ENCODE measurements at places on chromosomes 5 and 9.

GRCh38 chr5:71529682-71530081, 57.5 kb upstream of the MCCC2 start:
- no peak for DNase-seq

- DNase-seq, result no peak
These were observed 162.1 kb downstream of the FSTL4 start for GRCh38 chr5:133450286-133450685.

DNA sequence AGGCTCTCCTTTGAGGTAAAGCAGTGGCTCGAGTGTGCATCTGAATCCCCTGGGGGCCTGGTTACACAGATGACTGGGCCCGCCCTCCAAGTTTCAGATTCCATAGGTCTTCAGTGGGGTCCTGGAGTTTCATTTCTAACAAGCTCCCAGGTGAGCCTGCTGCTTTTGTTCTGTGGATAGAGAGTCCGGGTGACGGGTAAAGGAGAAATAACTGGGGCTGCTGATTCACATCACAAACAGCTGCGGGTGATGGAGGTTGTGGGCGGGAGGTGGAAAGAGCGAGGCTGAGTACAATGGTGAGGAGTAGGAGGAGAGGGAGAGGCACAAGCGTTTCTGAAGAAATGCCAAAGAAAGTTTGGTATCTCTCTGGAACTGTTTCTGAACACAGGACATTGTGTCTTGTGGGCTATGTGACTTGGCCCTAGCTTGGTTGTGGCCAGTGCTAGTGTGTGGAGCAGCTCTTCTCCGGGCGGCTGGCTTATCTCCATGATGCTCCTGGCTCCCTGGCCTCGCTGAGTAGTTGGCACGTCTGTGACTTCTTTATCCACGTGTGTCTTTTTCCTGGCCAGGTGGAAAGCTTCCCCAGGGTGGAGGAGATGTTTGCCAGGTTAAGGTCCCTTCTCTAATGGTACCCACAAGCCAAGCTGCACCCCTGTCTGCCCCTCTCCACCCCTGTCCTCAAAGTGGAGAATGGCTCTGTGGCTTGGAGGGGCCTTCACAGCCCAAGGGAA, 61.7 kb downstream of the HSPA4 start:
- no peak for DNase-seq

DNA sequence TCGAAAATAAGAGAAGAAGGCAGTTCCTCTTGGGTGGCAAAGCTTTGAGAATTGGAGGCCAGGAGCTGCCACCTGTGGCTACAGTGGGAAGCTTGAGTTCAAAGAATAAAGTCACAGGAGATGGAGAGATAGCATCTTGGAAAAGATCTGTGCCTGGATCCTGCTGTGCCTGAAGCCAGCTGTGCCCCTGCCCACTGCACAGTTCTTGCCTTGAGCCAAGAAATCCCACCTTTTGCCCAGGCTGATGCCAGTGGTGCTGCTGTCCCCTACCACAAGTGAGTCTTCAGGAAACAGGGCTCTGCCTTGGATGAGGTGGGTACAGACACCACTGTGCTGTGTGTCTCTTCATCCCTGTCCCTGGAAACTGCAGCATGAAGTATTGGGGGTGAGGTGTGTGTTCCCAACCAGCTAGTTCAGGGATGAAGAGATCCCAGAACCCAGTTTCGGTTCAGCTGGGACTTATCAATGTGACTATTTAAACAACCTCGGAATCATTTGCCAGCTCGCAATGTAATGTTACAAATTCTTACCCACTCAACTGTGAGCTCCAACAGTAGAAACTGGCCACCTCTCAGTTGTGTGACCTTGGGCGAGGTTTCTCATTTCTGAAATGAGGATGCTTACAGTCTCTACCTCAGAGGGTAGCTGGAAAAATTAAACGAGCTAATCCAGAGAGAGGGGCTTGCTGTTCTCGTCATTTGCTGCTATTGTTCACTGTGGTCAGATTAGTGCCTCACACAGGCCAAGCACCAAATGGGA, 5.9 kb downstream of the IER5L start:
- DNase-seq, result no peak

DNA sequence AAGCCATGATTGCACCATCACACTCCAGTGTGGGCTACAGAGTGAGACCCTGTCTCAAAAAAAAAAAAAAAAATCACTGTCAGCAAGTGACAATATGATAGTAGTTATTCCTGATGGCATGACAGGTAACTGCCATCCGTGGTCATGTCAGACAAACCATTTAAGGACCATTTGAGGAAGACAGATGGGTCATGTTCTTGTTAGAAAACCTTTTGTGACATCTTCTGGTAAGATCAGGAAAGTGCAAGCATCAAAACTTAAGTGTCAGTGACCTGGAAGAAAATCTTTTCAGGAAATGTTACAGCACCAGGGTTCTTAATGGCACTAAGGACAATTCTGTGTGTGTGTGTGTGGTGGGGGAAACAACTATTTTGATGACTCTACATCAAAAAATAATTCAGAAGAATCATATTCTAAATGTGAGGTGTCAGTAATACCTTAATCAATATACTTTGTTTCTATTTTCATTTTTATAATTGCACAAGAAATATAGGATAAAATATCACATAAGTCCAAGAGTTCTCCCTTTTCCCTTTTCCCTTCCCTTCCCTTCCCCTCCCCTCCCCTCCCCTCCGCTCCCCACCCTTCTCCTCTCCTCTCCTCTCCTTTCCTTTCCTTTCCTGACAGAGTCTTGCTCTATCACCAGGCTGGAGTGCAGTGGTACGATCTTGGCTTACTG, 17.8 kb downstream of the SLC38A9 start:
- DNase-seq, result no peak

DNA sequence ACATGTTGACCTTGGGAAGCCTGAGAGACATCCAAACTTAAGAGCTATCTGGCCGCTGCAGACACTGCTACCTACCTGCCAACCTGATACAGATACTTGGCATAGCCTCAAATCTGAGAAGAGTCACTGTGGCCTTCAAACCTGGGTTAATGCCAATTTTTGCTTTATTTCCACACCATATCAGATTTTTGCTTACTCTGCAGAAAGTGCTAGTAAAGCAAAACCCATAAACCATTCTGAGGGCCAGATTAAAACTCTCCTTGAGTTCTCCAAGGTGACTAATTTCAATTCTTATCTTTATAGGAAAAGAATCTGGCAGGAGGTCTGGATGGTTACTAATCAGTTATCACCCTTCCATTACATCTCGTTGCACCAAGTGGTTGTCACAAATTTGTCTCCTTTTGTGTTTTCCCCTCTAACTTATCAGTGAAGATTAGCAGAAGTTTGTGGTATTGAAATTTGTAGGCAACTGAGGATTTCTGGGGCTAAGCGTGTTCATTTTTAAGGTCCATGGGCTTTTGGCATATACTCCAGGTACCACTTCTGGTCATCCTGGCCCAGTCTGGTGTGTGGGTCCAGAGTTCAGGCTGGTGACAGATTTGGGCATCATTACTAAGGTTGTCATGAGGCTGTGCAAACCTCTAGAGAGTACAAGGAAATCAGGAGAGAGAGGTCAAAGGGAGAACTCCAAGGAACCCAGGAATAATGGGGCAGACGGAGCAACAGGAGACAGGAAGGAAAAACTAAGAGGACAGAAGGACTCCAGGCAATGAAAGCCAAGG, 177.9 kb downstream of the TSSK1B start:
- DNase-seq, result no peak

DNA sequence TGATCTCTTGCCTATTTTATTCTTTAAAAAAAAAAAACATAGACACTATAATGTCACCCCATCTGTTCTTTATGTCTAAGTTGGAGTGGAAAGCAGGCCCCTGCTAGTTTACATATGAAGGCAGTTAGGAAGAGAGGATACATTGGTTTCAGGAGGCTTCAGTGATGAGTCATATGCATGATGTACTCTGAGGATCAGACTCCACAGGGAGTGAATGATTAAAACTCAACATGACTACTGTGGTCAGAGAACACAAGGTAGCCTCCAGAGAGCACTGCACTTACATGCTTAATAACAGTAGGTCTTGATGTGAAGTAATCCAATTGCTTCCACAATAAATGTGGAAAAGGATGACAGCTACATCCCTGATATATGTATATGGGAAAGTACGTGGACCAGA, 22.7 kb upstream of the FSTL4 start:
- DNase-seq, result no peak

GRCh38 chr9:95316794-95317118, 753 bp downstream of the FANCC start:
- peak; percentile 22 for DNase-seq

DNA sequence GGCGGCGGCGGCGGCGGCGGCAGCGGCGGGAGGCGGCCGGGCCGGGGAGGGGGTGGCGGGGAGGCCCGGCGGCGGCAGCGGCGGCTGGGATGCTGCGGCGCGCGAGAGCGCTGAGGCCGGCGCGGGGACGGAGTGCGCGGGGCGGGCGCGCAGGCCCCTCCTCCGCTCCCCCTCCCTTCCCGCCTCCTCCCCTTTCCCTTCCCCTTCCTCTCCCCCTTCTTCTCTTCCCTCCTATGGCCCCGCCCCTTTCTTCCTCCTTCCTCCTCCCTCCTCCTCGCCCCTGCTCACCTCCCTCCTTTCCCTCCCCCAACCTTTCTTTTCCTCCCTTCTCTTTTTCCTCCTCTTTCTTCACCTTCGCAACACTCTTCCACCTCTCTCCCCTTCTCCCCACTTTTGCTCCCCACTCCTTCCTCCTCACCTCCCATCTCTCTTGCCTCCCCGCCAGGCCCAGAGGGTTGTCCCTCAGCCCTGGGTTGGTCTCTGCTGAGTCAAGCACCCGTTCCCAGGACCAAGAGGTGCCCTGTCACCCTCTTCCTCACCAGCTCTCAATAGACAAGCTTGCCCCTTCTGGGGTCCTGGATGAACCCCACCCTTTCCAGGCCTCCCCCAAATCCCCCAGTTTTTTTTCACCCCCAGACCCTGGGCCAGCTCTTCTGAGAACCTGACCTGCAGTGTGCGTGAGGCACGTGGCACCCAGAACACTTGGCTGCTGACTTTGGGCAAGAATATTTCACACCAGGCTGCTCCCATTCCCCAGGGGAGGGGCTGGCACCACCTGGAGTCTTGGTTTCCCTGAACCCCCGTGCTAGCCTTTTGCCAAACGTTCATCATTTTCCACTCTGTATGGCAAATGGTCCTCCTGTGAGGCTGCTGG, at the start of gene SEMA4D:
Gene SEMA4D, minus strand, starts transcription at position 136 of the 874 bp plus-strand sequence. CDS start 92,657 bp downstream, outside the sequence.
- peak; percentile 58 for DNase-seq

DNA sequence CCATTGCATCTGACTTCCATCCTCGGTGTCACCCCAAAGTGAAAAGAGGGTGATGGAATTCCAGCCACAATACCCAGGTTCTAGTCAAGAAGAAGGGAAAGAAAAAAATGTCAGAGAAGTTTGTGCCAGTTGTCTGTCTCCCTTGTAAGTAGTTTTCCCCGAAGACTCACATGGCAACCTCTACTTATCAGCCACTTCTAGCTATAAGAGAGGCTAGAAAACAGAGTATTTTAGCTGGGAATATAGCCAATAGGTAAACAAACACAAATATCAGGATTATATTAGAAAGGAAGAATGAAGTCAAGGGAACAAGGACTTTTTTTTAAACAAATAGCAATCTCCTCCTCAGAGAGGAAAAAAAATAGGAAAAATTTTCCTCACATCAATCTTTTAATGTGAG, 12.2 kb upstream of the ISL1 start:
- DNase-seq, result no peak

GRCh38 chr5:160640406-160640805, 211.6 kb downstream of the ATP10B start:
- DNase-seq, result no peak

GRCh38 chr5:79694183-79694582, 4.5 kb downstream of the CMYA5 start:
- DNase-seq, result no peak

GRCh38 chr9:19424176-19424779, 15.5 kb downstream of the ACER2 start:
- no peak for DNase-seq

GRCh38 chr5:14443671-14444093, 137.9 kb upstream of the OTULINL start:
- DNase-seq, result no peak

DNA sequence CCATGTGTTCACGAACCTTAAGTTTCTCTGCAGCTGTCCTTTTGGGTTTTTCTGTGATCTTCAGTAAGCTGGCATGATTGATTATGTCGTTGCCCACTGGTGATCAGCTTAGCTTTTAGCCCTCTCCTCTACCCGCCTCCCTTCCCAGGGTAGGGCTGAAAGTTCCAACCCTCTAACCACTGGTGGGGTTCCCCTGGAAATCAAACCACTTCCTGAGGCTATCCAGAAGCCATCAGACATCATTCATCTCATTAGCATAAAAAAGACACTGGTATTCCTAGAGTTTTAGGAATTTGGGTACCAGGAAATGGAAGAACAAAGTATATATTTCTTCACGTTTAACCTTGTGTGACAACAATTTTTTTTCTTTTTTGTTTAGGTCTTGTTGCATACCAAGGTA, 29.8 kb downstream of the SPIN1 start:
- no peak for DNase-seq

- DNase-seq, result no peak
These were observed 170.1 kb upstream of the S1PR3 start for GRCh38 chr9:88821033-88821745.
